Activated T-helper 1 cell treated with anti-CD3 and anti-CD28 coated beads, Interleukin-2, amount 50 U/mL, for 16 hours (primary cell): ENCODE measurements at places on chromosomes 7 and 10.
A peak's percentile ranks its signal among the peaks of the same experiment; 100 is the strongest.

DNA sequence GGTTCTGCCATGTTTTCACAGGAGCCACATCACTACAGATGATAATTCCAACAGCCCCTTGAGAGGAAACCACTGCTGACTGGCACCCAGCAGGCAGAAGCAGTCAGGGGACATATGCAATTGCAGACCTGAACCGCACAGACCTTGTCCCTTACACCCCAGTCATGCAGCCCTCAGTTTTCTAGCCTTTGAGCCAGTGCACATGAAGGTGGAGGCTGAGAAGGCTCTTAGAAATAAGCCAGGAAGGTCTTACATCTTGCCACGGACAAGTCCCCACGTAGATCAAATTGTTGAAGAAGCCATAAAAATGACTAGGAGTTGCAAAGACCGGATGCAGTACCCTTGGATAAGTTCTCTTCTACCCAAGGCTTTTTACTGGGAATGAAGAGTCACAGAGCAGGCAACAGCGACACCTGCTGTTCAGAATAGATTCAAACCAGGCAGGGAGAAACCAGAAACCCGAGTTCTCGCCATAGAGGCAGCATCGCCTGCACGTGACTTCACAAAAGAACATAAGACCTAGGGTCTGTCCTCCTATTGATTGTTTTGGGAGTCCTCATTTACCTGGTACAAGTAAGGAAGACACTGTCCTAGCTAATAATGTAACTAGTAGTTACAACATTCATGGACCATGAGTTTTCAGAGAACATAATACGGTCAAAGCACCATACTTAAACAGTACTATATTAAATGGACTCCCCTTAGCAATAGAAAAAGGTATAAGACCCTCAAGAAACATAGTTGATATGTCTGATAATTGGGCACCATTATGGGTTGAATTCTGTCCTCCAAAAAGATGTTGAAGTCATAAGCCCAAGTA lies 11.1 kb downstream of the STEAP1B start:
- peak; percentile 25 for DNase-seq

- no peak for DNase-seq
These were observed 23.1 kb downstream of the RET start for GRCh38 chr10:43099928-43100327.

GRCh38 chr10:14904316-14904732 lies 25.7 kb downstream of the SUV39H2 start:
- no peak for DNase-seq

GRCh38 chr7:2876031-2876731 lies 32.1 kb upstream of the GNA12 start:
- no peak for DNase-seq

DNA sequence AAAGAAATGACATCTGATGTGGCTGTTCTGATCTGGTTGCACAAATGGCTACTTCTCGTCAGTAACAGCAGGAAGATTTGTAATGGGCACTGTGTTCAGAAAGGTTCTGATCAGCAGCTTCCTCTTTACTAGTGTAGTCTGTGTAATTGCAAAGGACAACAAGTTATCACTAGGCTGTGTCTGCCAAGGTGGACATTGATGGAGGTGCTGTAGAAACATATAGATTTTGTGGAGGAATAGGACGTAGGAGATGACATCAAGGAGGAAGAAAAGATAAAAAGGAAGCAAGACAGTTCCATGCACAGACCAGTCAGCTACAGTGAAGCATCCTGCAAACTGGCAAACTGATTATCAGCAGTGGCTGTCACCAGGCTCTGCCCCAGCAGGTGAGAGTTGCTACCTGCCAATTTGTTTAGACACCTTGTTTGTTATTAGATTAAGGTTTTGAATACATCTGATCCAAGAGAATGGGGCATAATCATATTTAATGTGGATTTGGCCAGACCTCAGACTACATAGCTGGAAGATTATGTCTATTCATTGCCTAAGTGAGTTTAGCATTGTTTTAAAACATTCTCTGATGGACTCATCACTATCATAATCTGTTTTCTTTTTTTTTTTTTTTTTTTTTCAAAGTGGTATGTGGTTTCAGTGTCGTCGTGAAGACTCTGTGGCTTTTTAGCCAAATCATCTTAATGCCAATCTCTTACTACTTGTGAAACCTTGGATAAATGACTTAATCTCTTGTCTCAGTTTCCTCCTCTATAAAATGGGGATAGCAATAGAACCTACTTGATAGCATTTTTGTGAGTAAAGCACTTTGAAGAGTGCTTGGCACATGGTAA lies 417.9 kb upstream of the LRGUK start:
- DNase-seq = no peak

GRCh38 chr10:76286536-76286935 lies 855.1 kb downstream of the LRMDA start:
- no peak for DNase-seq

DNA sequence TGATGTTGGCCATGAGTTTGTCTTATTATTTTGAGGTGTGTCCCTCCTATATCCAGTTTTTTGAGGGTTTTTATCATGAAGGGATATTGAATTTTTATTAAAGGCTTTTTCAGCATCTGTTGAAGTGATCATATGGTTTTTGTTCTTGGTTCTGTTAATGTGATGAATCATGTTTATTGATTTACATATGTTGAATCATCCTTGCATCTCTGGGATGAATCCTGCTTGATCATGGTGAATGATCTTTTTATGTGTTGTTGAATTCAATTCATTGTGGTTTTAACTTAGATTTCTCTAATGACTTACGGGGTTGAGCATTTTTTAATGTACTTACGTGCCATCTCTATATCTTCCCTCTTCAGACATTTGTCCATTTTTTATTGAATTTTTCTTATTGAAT lies 22.9 kb downstream of the DLD start:
- no peak for DNase-seq

GRCh38 chr10:74314166-74314565 lies 163.1 kb downstream of the ADK start:
- no peak for DNase-seq

DNA sequence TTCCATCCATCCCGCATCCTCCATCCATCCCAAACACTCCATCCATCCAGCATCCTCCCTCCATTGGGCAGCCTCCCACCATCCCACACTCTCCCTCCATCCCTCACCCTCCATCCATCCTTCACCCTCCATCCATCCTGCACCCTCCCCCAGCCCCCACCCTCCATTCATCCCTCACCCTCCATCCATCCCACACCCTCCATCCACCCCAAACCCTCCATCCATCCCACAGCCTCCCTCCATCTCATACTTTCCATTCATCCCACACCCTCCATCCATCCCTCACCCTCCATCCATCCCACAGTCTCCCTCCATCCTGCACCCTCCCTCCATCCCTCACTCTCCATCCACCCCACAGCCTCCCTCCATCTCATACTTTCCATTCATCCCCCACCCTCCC lies 60.4 kb downstream of the FOXI2 start:
- DNase-seq = no peak

- no peak for DNase-seq
These were observed 10.8 kb upstream of the OR6V1 start for GRCh38 chr7:143041346-143041745.

GRCh38 chr10:102814453-102814871 lies 22.8 kb downstream of the CYP17A1 start:
- DNase-seq = no peak

DNA sequence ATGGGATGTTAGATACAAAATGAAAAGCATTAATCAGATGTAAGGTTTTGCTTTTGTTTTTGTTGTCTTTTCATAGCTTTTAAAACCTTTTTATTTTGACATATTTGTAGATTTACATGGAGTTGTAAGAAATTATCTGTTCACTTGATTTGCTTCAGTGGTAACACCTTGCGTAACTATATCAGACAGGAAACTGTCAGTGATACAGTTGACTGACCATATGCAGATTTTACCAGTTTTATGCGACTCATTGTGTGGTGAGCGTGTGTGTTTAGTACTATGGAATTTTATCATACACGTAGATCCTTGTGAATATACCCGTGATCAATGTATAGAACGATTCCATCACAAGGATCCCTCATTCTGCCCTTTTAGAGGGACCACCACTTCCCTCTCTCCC lies 701.4 kb downstream of the SUGCT start:
- no peak for DNase-seq

- DNase-seq = no peak
These were observed 200.5 kb downstream of the MAD1L1 start for GRCh38 chr7:2032030-2032875.

DNA sequence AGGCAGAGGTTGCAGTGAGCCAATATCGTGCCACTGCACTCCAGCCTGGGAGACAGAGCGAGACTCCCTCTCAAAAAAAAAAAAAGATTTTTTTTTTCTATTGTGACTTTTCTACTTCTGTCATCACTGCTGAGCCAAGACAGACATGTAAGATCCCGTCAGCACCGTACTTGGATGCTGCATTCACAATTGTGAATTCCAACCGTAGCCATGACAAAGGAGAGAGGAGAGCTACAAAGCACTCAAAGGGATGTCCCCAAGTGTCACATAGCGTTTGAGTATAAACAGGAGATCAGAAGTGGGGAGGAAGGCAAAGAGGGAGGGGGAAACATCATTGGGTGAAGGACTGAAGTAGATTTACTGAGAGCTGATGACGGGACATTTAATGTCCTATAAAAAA lies 144.2 kb downstream of the PRPF18 start:
- no peak for DNase-seq

DNA sequence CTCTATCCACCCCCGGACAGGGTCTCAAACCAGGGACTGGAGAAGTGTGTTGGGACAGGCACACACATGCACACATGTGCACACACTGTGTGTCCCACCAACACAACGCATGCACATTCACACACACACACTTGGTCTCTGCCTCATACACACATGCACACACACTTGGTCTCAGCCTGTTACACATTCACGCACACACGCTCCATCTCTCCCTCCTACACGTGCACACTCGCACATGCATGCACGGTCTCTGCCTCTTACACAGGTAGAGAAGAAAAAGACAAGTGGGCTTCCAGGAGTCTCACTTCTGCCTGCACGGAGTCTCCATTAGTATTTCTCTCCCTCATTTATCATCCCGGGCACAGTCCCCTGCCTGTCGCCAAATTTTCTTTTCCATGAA lies 171.2 kb downstream of the EBF3 start:
- DNase-seq = no peak

- DNase-seq = no peak
These were observed 25.8 kb upstream of the FAM13C start for GRCh38 chr10:59387951-59388670.

DNA sequence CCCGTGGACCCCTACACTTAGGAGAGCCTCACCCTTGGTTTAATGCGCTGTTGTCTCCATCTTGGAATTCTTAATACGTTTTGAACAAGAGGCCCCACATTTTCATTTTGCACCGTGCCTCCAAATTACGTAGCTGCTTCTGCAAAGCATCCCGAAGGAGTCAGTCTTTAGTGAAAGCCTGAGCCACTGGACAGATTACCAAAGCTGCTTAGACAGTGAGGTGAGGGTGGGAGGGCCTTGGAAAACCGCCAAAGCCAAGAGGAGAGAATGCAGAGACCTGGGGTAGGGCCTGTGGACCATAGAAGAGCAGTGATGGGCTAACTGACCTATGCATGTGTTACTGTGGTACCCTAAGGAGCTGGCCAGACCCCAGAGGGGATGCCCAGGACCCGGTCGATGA lies 4.2 kb upstream of the TCAF1 start:
- DNase-seq = no peak
